ENCODE measurements at places on chromosomes 6 and 20. TPM values are rescaled to one million over a fixed set of nuclear protein-coding genes. Genes with fewer than 3 reads are reported as not detected.
A peak's percentile ranks its signal among the peaks of the same experiment; 100 is the strongest.

- peaks cover 2% of the 10 kb centered on the region for H3K27me3 ChIP-seq
- H3K4me1 ChIP-seq = no peaks in the 10 kb centered on the region
- no peak overlapping the region for H3K27ac ChIP-seq
- DNase-seq = no peak
- H3K4me3 ChIP-seq = no peak overlapping the region
These were observed 81.4 kb upstream of the CDH4 start for GRCh38 chr20:61170496-61171320.

- H3K4me3 ChIP-seq = no peak overlapping the region
- H3K36me3 ChIP-seq = peaks cover 5% of the 10 kb centered on the region
- no peak for DNase-seq
- H3K27ac ChIP-seq = no peak overlapping the region
- no peaks in the 10 kb centered on the region for H3K4me1 ChIP-seq
These were observed 4.8 kb downstream of the MUC21 start for GRCh38 chr6:30988209-30988825.

DNA sequence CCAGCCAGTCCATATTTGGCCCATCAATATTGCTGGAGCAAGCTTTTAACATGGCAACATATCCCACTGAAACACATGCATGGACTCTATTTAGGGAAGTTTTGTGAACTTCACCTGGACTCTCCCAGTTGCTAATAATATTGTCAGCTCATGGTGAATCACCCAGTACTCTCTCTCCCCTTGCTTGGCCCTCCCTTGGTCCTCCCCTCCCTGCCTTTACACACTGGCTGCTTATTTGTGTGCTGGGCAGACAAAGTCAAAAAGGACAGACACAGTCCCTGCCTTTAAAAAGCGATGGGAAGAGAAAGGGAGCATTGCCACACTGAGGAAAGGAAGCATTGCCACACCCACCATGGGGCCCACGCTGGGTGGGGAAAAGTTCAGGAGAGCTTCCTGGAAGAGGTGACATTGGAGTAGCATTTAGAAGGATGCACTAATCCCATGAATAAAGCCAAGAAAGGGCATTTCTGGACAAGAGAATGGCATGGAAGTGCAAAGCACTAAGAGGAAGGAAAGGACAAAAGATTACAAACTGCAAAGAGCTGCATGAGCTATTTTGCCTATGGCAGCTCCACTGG, 143.4 kb upstream of the EXOC2 start:
- H3K36me3 ChIP-seq = peaks cover 7% of the 10 kb centered on the region
- no peak overlapping the region for H3K4me3 ChIP-seq
- H3K27ac ChIP-seq = no peak overlapping the region
- DNase-seq = no peak

DNA sequence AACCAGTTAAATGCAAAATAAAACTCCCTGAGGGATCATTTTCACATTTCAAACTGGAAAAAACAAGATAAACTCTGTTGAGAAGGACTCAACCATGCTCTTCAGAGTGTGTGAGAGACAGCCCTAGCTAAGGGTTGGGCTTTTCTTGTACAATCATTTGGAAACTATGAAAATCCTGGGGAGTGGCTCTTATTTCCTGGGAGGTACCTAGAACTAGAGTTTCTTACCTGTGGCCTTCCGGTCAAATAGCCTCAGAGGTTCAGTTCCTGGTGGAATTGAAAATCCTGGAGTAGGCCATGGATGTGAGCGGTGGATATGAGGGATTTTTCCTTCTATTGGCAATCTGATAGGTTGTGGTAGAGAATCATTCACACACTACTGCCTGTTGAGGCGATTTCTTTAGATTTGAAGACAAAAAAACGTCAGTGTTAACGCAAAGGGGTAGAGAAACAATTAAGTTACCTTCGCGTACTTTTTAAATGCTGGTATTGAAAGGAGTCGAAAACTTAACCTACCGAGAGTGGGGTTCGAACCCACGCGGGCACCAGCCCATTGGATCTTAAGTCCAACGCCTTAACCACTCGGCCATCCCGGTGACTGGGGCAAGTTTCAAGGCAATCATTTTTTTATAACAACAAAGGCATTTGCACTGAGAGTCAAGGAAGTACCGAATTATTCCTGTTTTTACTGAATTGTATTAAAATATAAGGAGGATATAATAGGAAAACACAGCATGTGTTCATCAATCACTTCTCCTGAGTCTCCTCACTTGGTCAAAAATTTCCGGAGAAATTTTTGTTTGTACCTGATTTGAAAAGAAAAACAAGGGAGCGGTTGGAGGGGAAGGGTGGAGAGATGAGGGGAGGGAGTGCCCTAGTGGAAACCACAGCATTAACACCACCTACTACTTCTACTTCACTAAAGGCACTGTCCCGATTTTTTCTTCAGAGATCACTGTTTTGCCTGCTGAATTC, 191.3 kb downstream of the OR2B2 start:
- peak overlapping the region; percentile 24 for H3K4me3 ChIP-seq
- DNase-seq = no peak
- no peak overlapping the region for H3K27ac ChIP-seq
- H3K27me3 ChIP-seq = peaks cover 4% of the 10 kb centered on the region
- H3K36me3 ChIP-seq = no peaks in the 10 kb centered on the region

GRCh38 chr6:109483735-109484057, 677 bp upstream of the ZBTB24 start:
- peak overlapping the region; percentile 40 for H3K27ac ChIP-seq
- H3K36me3 ChIP-seq = peaks cover 3% of the 10 kb centered on the region
- H3K27me3 ChIP-seq = peaks cover 6% of the 10 kb centered on the region
- no peak for DNase-seq
- H3K4me3 ChIP-seq = peak overlapping the region; percentile 89

GRCh38 chr6:120875900-120876299, 458.4 kb downstream of the TBC1D32 start:
- H3K4me3 ChIP-seq = no peak overlapping the region
- H3K4me1 ChIP-seq = no peaks in the 10 kb centered on the region
- H3K36me3 ChIP-seq = no peaks in the 10 kb centered on the region

- peaks cover 31% of the 10 kb centered on the region for H3K4me1 ChIP-seq
- peaks cover 5% of the 10 kb centered on the region for H3K27me3 ChIP-seq
- DNase-seq = no peak
- H3K36me3 ChIP-seq = no peaks in the 10 kb centered on the region
These were observed 2.9 kb downstream of the SALL4 start for GRCh38 chr20:51799401-51799860.

DNA sequence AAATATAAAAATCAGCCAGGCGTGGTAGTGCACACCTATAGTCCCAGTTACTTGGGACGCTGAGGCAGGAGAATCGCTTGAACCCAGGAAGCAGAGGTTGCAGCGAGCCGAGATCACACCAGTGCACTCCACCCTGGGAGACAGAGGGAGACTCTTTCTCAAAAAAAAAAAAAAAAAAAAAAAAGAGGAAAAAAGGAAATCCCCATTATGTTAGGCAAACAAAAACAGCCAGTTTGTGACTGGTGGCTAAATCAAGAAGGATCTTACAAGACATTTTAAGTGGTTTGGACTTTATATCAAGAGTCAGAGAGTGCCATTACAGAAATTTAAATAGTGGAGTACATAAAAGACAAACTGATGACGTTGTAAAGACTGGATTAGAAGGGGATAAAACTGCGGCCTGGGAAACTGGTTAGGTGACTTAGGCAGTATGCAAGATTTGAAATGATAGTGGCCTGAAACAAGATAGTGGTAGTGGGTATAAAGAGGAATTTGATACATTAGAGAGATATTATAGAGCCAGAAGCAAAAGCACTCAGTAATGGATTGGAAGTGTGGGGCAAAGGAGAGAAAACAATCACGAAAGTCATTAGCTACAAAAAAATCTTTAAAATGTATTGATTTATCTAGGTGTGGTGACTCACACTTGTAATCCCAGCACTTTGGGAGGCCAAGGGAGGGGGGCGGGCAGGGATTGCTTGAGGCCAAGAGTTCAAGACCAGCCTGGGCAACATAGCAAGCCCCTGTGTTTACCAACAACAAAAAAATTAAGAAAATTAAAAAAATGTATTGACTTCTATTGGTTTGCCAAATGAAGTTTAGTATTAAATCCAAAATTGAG, 1.7 kb upstream of the MYO6 start:
- H3K4me3 ChIP-seq = peak overlapping the region; percentile 12
- H3K4me1 ChIP-seq = no peaks in the 10 kb centered on the region
- no peak for DNase-seq
- H3K36me3 ChIP-seq = no peaks in the 10 kb centered on the region
- no peak overlapping the region for H3K27ac ChIP-seq

DNA sequence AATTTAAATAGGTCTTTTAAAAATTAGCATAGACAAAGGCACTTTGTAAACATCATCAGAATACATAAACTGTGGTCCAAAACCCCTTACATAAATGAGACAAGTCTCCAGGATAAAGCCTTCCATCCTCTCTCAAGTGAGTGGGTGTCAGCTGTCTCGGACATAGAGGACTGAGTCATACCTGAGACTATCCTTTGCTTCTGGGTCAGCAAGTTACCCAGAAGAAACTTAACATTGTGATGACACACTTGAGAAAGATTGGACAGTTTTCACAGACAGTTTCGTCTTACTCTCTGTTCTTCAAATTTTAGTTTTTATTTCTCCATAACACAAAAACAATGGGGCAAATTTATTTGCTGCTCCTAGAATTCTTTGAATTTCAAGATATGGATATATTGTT, 838.0 kb downstream of the DHX35 start:
- DNase-seq = no peak
- no peak overlapping the region for H3K27ac ChIP-seq
- H3K4me3 ChIP-seq = no peak overlapping the region
- peaks cover 5% of the 10 kb centered on the region for H3K36me3 ChIP-seq

DNA sequence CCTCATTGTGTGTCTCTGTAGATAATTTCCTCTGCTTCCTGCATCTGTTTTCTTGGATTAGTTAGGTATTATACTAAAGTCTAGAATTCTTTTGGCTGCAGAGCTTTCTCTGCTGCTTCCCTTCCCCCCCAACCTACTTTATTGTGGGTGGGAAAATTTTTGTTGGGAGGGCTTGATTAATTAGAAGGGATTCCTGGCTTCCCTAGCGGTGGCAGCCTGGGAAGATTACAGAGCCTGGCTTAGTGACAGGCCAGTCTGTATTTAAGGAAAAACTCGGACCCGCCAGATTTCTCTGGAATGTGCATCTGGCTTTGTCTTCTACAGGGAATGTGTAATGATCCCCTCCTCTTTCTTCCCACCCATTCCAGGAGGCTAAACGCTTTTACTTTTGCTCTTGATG, 31.2 kb downstream of the SLX4IP start:
- peaks cover 31% of the 10 kb centered on the region for H3K4me1 ChIP-seq
- H3K4me3 ChIP-seq = no peak overlapping the region
- H3K27ac ChIP-seq = no peak overlapping the region
- peaks cover 1% of the 10 kb centered on the region for H3K27me3 ChIP-seq
- DNase-seq = no peak
- no peaks in the 10 kb centered on the region for H3K36me3 ChIP-seq

GRCh38 chr20:46021361-46022359, 7.4 kb upstream of the SLC12A5 start:
- H3K4me1 ChIP-seq = peaks cover 19% of the 10 kb centered on the region
- DNase-seq = peak; percentile 95
- peaks cover 16% of the 10 kb centered on the region for H3K27me3 ChIP-seq
- H3K36me3 ChIP-seq = peaks cover 4% of the 10 kb centered on the region
- H3K27ac ChIP-seq = no peak overlapping the region

DNA sequence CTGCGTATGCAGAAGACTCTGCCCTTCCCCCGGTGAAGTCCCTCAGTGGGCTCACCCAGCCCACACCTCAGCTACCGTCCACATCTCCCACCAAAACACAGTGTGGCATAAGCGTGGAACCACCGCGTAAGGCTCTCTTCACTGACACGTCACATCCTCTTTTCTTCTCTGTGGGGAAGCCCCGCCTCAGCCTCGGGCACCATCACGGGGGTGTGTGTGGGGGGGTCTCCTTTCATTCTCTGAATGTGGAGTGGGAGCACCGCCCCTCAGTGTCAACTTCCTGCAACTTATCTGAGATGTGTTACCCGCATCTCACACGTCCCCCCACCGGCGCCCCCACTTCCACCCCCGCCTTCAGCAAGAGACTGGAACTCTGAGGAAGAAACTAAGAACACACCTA, 388.4 kb upstream of the JARID2 start:
- no peaks in the 10 kb centered on the region for H3K36me3 ChIP-seq
- H3K4me3 ChIP-seq = no peak overlapping the region
- H3K27ac ChIP-seq = no peak overlapping the region
- no peak for DNase-seq
- H3K27me3 ChIP-seq = peaks cover 2% of the 10 kb centered on the region

DNA sequence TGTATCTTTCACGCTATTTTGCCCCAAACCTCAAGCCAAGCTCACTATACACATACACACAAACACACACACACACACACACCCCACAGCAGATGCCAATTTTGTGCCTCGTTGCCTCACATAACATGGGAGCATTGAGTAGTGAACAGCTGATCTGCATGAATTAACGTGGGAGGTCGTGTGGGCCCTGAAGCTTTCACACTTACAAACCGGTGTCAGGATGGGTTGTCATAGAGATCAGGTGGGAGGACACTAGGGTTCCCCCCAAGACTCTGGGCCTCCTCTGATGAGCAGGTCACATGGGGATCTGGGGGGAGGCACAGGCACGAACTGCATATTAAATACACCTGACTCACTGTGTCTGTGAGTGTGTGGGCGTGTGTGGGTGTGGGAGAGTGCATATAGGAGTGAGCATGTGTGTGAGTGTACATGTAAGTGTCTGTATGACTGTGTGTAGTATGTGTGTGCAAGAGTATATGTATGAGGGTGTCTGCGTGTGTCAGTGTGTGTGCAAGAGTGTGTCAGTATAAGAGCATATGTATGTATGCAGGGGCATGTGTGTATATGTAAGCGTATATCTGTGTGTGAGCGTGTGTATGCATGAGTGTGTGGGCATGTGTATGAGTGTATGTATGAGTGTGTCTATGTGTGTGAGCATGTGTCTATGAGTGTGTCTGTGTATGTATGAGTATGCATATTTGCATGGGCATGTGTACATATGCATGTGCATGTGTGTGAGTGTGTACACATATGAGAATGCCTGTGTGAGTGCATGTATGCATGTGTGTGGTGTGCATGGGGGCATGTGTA, 370.4 kb downstream of the PREX1 start:
- peak overlapping the region; percentile 26 for H3K4me3 ChIP-seq
- H3K4me1 ChIP-seq = peaks cover 53% of the 10 kb centered on the region
- DNase-seq = no peak
- peak overlapping the region; percentile 62 for H3K27ac ChIP-seq
- peaks cover 10% of the 10 kb centered on the region for H3K27me3 ChIP-seq
- H3K36me3 ChIP-seq = no peaks in the 10 kb centered on the region

DNA sequence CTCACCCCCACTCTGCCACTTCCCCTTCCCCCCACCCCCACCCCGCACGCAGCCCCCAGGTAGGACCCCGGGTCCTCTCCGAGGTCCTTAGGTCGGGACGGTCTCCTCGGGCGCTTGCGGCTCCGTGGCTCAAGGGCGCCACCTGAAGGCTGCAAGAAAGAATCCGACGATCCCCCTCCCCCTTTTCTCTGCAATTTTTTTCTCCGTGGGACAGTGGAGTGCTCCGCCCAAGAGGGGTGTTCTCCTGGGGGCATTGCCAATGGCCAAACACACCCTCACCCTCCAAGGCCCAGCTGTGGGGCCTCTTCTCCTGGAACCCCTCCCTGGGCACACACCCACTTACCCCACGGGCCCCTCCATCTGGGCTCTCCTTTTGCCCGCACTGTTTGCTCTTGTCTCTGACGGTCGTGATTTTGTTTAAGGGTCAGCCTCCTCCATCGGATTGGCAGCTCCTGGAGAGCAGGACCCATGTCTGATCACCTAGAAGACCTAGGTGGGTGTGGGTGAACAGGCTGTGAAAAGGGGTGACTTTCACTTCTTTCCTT, 1.1 kb upstream of the TMEM74B start:
- peak overlapping the region; percentile 79 for H3K4me3 ChIP-seq
- no peaks in the 10 kb centered on the region for H3K4me1 ChIP-seq
- H3K36me3 ChIP-seq = peaks cover 4% of the 10 kb centered on the region
- no peak overlapping the region for H3K27ac ChIP-seq
- DNase-seq = peak; percentile 80

HTR1E gene
- 0.34 TPM for total RNA-seq

DPM1 gene
- 31.9 TPM for total RNA-seq

CDH26 gene
- 0.76 TPM for total RNA-seq

C20orf144 gene
- not detected for total RNA-seq

EFHC1 gene
- 25.6 TPM for total RNA-seq

LHFPL5 gene
- total RNA-seq = 1.7 TPM

OPRL1 gene
- total RNA-seq = 2.9 TPM
